ENCODE measurements at places on chromosomes 13 and 19.

DNA sequence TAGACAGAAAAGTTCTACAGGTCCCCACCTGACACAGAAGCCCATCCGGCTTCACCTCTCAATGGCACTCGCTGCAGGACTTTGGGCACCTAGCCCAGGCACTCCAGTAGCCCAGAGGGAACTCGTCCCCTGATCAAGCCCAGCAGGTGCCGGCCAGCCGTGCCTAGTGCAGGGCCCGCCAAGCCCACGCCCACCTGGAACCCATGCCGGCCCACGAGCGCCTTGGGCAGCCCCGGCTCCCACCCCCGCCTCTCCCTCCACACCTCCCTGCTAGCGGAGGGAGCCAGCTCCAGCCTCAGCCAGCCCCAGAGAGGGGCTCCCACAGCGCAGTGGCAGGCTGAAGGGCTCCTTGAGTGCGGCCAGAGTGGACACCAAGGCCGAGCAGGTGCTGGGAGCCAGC, 268.8 kb downstream of the SLITRK1 start:
- DNase-seq = no peak

DNA sequence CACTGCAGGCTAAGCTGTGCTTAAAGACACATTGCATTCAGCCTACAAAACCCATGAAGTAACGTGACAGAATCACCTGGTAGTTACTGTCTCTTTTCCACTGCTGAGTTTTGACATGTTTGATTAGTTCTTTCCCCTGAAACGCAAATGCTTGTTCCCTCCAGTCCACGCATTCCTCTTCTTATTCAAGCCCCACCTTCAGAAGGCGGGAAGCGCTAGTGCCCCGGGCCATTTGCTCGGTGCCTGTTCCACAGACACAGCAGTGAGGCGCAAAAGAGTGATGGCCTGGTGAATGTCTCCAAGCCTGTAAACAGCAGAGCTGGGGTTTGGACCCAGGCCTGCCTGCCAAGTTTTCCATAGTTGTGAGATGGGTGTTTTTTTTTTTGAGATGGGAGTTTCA, 10.9 kb downstream of the ACP4 start:
- peak; percentile 2 for DNase-seq

DNA sequence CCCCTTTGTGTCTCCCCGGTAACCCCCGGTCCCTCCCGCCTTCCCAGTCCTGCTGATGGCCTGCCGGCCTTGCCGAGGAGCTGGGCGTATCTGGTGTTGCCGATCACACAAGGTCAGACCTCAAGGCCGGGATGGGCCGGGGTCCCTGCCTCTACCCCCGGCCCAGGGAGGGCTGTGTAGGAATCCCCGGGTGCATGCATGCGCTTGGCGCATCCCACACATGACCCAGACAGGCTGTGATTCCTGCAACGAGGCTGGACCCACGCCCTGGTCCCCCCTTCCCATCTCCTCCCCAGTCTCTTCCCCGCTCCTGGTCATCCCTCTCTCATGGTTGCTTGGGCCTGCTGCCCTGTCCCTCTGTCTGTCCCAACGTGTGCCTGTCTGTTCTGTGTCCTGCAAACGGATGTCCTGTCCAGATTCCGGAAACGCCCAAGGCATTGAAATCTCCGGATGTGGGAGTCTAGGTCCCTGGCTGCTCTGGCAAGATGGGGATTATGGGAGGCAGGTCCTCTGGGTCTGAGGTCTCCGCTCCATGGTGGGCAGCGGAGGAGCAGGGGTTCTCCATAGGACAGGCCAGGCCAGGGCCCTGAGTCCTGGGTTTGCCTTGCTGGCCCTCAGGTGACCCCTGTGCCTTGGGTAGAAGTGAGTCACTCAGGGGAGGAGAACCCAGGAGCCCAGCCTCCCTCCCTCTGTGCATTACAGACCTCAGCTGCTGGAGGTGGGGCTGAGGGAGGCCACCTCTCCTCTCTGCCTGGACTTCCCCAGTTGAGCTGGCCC, 1.6 kb downstream of the PKN1 start:
- no peak for DNase-seq

DNA sequence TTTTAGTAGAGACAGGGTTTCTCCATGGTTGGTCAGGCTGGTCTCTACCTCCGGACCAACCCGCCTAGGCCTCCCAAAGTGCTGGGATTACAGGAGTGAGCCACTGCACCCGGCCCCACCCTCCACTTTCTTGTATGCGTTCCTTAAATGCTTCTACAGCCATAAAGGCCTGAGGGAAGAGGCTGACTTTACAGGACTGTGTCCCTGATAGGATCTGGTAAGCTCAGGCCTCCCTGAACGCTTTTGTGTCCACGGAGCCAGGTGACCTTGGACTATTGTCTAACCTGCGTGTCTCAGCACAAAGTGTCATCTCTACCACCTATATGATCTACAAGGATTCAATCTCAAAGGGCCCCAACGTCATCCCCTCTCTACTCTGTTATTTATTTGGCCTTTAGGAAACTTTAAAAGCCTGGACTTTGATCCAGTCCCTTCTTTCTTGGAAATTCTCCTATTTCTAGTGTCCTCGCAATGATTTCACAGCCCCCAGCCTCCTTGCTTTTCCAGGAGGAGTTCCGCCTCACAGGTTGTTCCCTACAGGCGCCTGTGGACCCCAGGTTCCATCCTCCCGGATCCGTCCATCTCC, 701 bp downstream of the ZNF552 start:
- no peak for DNase-seq

DNA sequence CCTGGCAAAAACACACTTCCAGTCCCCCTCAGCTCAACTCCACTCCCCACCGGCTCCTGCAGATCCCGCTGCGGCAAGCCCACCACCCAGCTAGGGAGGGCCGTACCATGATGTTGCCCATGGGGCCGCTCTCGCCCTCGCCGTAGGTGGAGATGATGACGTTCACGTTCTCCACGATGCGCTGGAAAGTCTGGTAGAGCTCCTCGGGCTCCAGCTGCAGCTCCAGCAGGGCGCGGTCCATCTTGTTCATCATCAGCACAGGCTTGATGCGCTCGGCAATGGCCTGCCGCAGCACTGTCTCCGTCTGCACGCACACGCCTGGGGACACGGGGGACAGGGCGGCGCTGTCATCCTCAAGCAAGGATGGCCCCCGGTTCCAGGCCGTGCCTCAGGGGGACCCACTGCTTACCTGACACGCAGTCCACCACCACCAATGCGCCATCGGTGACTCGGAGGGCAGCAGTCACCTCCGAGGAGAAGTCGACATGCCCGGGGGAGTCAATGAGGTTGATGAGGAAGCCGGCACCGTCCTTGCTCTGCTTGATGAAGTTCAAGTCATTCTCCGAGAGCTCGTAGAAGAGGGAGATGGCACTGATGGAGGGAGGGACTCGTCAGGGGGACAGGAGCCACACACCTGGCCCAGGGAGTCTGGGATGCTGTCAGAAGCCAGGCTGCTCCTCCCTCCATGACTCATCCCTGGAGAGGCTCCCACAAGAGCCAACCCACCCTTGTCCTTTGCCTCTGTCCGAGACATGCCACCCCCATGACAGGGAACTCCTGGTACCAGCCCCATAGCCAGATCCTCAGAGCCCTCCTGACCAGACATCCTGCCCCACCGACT, 2.3 kb downstream of the EEF2 start:
- no peak for DNase-seq

DNA sequence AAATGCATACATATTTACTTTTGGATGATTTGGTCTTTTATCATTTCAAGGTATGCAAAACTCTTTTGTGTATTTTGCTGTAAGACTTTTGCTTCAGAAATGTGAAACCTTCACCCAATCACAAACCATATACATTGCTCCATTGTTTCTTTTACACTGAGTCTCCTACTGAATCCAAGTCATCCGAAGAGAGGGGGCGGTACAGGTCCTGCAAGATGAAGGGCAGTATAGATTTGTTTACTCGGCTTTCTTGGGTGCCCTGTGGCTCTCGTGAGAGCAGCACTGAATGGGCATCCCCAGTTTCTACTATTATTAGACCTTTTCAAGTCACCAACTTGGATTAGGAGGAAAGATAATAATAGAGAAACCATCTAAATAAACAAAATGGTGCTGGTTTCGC, 280.6 kb downstream of the DCLK1 start:
- DNase-seq = no peak

- no peak for DNase-seq
Observed at GRCh38 chr13:50152224-50152623, 137.0 kb downstream of the KCNRG start.

GRCh38 chr19:18682807-18683108, 722 bp upstream of the CRTC1 start:
- DNase-seq = no peak

DNA sequence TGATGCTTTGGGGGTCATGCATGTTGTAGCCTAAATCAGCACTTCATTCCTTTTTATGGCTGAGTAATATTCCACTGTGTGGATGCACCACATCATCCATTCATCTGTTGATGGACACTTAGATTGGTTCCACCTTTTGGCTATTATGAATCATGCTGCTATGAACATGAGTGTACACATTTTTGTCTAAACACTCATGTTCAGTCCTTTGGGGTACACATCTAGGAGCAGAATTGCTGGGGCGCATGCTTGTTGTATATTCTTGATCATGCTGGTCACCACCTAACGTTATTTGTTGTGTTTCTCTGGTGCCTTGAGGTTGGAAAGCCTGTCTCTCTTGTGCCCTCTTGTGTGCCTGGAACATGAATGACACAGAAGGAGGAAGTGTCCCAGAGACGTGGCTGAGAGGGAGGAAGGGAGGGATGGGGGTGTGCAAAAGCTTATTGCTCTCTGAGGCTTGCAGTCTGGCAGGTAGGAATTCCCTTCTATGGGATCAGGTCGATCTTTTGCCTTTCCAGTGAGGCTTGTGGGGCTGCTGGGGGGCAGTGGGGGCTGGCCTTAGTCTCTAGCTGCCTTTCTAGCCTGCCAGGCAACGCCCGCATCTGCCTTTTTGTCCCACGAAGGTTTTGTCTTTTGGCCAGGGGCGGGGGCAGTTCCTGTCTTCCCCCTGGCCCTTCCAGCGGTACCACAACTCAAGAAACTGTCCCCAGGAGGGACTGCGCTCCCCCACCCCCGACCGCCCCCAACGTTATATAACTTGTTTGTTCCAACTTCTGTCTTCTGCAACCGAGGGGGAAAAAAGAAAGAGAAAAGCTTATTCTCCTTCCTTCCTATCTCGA, 7.6 kb downstream of the KLHL26 start:
- no peak for DNase-seq

Measured in NCI-H1417 (cell line).